ENCODE measurements at places on chromosomes 16 and 17. TPM values are rescaled to one million over a fixed set of nuclear protein-coding genes. Genes with fewer than 3 reads are reported as not detected.

VMP1 gene
- total RNA-seq: 200 TPM

LRRC75A gene
- total RNA-seq: 1.1 TPM

MPP3 gene
- total RNA-seq: 9.2 TPM

TERB1 gene
- total RNA-seq: 0.56 TPM

CDH11 gene
- total RNA-seq: 332 TPM

NOD2 gene
- total RNA-seq: 0.28 TPM

CLEC18B gene
- 0.56 TPM for total RNA-seq
